ENCODE measurements at places on chromosomes 3 and 15.

DNA sequence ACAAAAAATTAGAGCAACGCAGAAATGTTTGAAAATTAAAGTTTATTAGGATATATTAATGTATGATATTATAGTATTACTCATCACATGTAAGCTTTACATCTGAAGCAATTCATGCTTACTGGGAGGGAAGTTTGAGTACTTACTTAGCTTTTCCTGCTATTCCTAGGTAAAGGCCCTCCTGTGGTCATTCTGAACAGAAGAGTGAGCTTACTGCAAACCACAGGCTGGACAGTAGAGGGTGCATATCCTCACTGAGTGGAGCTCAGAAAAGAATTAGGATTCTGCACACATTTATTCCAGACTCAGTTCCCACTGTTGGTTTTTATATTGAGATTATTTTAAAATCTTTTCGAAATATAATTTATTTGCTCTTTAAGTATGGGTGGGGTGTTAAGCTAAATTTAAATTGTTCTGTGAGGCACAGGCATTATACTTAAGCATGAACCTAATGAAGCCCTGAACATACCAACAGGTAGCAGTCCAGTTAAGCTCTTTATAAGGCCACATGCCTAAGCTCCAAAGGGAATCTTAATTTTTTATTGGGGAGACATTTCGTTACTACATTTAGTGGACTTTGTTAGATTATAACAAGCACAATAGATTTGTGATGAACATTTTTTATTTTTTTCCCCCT is 10.2 kb downstream of the MRPS22 start:
- H3K4me1 ChIP-seq: no peaks in the 10 kb centered on the region
- no peak overlapping the region for H3K4me3 ChIP-seq
- H3K27me3 ChIP-seq: no peaks in the 10 kb centered on the region
- no peak overlapping the region for H3K27ac ChIP-seq
- peak; percentile 40 for DNase-seq
- H3K36me3 ChIP-seq: peaks cover 22% of the 10 kb centered on the region

DNA sequence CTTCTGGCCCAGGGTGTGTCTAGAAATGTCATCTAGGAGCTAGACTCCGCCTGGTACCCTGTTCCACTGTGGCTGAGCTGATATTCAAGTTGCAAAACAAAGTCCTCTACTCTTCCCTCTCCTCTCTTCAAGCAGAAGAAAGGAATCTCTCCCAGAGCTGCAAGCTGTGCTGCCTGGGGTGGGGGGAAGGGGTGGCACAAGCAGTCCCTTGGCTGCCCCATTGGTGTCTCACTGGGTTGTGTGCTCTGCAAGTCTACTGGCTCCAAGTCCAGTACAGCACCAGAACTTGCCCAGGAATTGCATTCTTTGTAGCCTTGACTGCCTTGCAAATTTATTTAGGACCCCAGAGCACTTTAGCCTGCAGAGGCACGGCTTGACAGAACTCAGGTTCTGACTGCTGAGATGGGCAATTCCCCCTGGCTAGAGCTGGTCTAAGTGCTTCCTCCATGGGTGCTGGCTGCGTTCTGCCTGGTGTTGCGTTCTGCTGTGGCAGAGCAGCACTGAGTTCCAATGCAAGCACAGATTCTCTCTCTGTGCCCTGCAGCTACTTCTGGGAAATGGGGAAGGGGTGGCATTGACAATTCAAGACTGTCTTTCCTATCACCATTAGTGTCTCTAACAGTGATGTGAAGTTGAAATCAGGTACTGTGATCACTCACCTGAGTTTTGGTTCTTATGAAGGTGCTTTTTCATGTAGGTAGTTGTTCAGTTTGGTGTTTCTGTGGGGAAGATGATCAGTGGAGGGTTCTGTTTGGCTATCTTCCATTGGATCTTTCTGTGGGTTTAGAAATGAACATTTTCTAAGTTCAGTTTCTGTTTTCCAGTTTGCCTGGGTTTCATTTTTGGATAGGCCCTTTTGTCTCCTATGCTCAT is 39.5 kb downstream of the OXSR1 start:
- H3K4me1 ChIP-seq: no peaks in the 10 kb centered on the region
- no peaks in the 10 kb centered on the region for H3K27me3 ChIP-seq
- no peak overlapping the region for H3K4me3 ChIP-seq
- H3K36me3 ChIP-seq: peaks cover 19% of the 10 kb centered on the region
- no peak overlapping the region for H3K27ac ChIP-seq
- no peak for DNase-seq

GRCh38 chr15:41550066-41550775 is 6.2 kb upstream of the RPAP1 start:
- H3K27me3 ChIP-seq: no peaks in the 10 kb centered on the region
- no peak for DNase-seq
- H3K4me3 ChIP-seq: no peak overlapping the region
- no peaks in the 10 kb centered on the region for H3K4me1 ChIP-seq
- no peak overlapping the region for H3K27ac ChIP-seq
- H3K36me3 ChIP-seq: no peaks in the 10 kb centered on the region

DNA sequence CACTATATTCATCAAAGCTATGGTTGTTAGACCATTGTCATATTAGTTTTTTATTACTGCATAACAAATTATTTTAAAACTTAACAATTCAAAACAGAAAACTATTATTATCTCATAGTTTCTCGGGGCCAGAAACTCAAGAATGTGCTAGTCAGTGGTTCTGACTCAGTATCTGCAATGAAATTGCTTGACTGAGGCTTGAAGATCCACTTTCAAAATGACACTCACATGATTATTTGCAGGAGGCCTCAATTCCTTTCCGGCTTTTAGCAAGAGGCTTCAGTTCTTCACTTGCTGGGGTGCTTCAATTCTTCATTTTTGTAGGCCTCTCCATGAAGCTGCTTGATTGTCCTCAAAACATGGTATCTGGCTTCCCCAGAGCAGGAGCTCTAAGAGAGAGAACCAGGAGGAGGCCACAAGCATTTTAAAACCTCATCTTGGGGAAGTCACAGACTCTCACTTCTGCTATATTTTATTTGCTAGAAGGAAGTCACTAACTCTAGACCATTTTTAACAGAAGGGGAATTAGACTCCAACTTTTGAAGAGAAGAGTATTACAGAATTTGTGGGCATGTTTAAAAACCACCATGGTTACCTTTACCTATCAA is 383.7 kb downstream of the MFSD1 start:
- H3K27ac ChIP-seq: no peak overlapping the region
- H3K4me3 ChIP-seq: no peak overlapping the region
- no peak for DNase-seq
- no peaks in the 10 kb centered on the region for H3K4me1 ChIP-seq
- peaks cover 2% of the 10 kb centered on the region for H3K27me3 ChIP-seq
- H3K36me3 ChIP-seq: no peaks in the 10 kb centered on the region

DNA sequence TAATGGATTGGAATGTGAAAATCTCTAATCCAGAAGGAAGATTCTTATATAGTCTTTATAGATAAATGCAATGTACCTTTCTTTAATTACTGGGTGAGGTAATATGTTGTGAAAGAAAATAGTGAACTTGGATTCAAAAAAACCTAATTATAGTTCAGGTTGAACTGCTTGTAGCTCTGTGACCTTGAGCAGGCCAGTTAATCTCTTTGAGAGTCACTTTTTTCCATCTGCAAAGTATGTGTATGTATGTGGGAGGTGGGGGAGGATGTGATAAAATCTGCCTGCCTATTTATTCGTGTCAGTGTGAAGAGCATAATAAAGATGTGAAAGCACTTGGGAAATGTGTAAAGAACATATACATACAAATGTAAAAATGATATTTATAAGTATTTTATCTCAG is 34.4 kb downstream of the GLCE start:
- no peak for DNase-seq
- no peak overlapping the region for H3K27ac ChIP-seq
- no peak overlapping the region for H3K4me3 ChIP-seq
- H3K4me1 ChIP-seq: no peaks in the 10 kb centered on the region

DNA sequence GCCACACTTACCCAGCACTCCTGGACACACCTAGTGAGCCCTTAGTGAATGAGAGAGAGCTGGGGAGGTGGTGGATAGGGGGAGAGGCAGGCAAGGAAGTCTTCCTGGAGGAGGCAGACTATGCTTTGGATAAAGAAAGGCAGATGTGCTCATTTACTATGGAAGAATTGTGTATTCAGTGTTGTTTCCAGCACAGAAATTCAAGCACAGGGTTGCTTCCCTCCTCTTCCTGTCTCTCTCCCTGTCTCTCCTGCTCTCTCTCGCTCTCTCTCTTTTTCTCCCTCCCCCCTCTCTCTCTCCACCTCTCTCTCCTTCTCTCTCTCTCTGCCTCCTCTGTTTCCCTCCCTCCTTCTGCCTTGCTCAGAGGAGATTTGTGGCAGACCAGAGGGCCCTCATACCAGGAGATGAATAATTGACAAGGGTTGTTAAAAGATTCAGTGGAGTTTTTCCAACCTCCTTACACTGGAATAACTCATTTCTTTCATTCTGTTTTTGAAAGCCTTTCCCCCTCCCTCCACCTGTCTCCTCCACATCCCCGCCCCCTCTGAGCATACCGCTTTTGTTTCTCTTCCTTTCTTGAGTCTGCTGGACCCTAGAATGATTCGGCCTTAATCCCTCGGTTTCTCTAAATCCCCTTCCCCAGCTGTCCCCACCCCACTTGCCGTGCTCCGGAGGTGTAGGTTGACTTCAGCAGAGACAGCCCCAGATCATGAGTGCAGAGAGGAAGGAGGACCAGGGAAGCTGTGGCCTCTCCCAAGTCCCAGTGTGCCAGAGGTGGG is 65.6 kb downstream of the CCDC33 start:
- no peak overlapping the region for H3K4me3 ChIP-seq
- H3K4me1 ChIP-seq: no peaks in the 10 kb centered on the region
- peaks cover 38% of the 10 kb centered on the region for H3K27me3 ChIP-seq
- H3K27ac ChIP-seq: no peak overlapping the region

- H3K4me1 ChIP-seq: no peaks in the 10 kb centered on the region
- H3K27me3 ChIP-seq: no peaks in the 10 kb centered on the region
- H3K4me3 ChIP-seq: no peak overlapping the region
- no peak overlapping the region for H3K27ac ChIP-seq
- no peaks in the 10 kb centered on the region for H3K36me3 ChIP-seq
- no peak for DNase-seq
These were observed 406.0 kb upstream of the C2CD4B start for GRCh38 chr15:62571072-62571471.

DNA sequence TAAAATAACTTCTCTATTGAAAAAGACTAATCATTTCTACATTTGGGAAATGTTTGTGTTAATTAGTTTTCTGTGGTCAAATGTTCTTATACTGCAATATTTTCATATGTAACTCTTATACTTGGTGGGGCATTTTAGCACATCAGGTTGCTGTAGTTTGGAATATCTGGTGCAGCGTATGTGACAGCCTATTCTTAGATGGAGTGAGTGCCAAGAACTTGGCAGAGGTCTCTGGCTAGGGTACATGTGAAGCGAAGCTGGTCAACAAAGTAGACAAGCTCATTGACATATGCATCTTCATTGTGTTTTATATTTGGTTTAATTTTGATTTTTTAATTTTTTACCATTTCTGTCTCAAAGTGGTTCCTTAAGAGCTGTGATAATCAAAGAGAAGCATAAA is 53.2 kb downstream of the CHAC1 start:
- H3K4me1 ChIP-seq: peaks cover 4% of the 10 kb centered on the region
- H3K27ac ChIP-seq: no peak overlapping the region
- DNase-seq: no peak
- H3K4me3 ChIP-seq: no peak overlapping the region
- peaks cover 19% of the 10 kb centered on the region for H3K36me3 ChIP-seq

DNA sequence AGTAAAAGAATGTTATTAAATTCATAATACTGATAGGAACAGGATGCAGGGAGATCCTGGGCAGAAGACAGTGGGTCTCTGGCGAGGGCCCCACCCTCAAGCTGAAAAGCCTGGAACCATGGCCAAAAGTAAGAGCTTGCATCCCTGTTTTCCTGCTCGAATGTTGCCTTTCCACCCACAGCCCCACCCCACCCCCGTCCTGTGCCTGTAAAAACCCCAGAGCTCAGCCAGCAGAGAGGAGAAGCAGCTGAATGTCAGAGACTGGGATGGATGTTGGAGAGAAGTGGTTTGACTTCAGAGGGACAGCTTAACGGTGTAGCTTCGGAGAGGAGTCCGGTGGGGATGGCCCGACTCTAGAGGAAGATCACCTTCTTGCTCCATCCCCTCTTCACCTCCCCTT is 207.9 kb downstream of the ROBO2 start:
- peaks cover 3% of the 10 kb centered on the region for H3K27me3 ChIP-seq
- H3K36me3 ChIP-seq: no peaks in the 10 kb centered on the region
- no peaks in the 10 kb centered on the region for H3K4me1 ChIP-seq
- no peak overlapping the region for H3K4me3 ChIP-seq
- no peak overlapping the region for H3K27ac ChIP-seq
- no peak for DNase-seq

DNA sequence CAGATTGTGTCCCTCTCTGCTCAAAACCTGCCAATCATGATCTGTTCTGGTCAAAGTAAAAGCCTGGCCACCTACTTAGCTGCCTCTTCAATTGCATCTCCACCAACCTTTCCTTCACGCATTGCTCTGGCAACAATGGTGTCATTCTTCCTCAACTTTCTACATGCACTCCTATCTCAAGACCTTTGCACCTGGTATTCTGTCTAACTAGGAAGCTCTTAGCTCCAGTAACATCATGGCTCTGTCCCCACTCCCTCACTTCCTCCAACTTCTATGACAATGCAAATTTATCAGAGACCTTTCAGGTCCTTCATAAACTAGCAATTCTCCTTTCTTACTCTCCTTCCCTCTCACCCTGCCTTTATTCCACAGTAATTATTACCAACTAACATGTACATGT is 267.4 kb upstream of the ARL6 start:
- no peaks in the 10 kb centered on the region for H3K4me1 ChIP-seq
- no peak overlapping the region for H3K27ac ChIP-seq
- DNase-seq: no peak
- no peaks in the 10 kb centered on the region for H3K27me3 ChIP-seq
- no peak overlapping the region for H3K4me3 ChIP-seq

DNA sequence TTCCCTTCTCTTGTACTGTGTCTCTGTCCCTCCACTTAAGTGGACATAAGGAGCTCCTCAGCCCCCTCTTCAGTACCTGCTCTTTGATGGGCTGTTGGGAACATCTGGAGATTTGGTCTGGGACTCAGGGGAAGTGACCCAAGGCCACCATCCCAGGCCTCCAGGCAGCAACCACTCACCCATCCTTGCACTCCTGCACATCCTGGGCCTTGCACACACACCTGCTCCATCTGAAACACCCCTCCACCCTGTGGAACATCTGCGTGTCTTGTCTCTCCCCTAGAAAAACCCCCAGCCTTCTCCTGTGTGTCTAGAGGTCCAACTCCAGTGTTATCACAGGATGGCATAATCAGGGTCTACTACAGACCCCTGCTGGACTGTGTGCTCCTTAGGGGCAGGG is 74.3 kb downstream of the ABTB1 start:
- H3K27me3 ChIP-seq: no peaks in the 10 kb centered on the region
- no peak overlapping the region for H3K4me3 ChIP-seq
- no peak overlapping the region for H3K27ac ChIP-seq
- H3K4me1 ChIP-seq: no peaks in the 10 kb centered on the region

- no peaks in the 10 kb centered on the region for H3K36me3 ChIP-seq
- no peak overlapping the region for H3K4me3 ChIP-seq
- H3K27ac ChIP-seq: no peak overlapping the region
- H3K4me1 ChIP-seq: no peaks in the 10 kb centered on the region
These were observed 378.9 kb downstream of the GAP43 start for GRCh38 chr3:116002235-116002634.

Measured in common myeloid progenitor, CD34-positive (primary cell).